ENCODE measurements at places on chromosomes 16 and 17.

DNA sequence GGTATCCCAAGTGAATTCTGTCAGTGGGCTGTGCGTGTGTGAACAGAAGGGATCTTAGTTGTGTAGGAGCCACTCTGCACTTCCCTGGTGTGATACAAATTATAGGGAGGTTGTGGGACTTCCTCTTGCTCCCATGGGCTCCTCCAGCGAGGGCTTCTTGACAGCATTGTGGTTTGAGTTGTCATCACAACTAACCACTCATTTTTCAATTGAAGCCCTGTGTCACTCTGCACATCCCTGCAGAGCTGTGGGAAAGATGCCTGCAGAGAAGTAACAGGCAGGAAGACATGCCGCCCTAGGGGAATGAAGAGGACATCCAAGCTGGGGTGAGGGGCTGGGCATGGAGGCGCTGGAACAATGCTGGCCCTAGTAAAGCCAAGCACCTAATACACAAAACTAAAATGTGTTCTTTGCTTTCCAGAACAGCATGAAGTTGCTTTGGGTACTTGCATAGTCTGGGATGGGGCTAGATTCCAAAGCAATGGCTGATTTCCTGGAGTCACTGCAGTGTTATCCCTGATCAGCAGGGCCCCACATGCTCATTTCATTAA lies 692.5 kb downstream of the TOX3 start:
- no peak for DNase-seq

DNA sequence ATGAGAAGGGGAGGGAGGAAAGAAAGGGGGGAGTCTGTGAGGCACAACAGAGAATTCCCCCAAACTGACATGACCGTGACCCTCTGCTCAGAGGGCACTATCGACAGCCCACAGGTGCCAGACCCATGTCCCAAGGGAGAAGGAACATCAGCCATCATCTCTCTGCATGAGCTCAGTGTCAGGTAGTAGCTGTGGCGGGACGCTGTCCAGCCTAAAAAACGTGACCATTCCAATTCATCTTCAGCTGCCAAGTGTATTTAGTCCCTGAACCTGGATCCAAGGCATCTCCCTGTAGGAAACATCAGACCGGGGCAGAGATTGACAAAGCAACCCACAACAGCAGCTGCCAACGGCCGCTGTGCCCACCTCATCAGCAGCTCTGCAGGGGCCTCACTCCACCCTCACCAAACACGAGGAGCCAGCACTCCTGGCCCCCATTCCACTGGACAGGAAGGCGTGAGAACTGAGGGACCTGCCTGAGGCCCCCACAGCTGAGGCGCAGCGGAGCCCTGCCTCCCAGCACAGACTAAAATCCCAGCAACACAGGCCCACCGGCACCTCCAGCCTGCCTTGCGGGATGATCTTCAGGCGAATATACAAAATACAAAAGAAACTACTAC lies 8.6 kb downstream of the TAF1C start:
- no peak for DNase-seq

- DNase-seq, result no peak
Measured at GRCh38 chr17:30323262-30323894, 10.5 kb downstream of the TMIGD1 start.

DNA sequence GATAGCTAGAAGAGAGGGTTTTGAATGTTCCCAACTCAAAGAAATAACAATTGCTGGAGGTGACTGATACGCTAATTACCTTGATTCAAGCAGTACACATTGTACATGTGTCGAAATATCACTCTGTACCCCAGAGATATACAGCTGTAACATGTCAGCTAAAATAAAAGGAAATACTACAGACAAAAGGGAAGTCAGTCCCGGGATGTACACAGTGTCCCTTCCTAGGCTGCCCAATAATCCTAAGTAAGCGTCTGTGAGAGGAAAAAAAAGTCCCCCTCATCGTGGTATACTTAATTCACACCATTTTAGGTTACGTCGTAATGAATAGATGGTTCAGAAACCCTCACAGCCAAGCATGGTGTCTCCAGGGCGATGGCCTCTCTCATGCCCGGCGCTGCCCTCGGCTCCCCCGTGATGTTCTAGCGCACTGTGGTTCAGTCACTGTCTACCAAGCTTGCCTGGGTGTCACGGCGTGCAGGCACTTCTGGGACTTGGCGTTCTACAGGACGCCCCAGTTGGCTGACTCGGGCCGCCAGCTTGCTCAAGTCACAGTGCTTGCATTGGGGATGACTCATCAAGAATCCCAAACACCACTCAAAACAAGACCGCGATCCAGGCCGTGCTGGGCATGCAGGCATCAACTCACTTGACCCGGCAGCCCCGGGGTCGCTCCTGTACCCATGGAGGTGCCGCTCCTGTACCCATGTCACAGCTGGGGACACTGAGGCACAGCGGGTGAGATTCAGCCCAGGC lies 27.6 kb downstream of the CCDC40 start:
- DNase-seq, result peak; percentile 60

DNA sequence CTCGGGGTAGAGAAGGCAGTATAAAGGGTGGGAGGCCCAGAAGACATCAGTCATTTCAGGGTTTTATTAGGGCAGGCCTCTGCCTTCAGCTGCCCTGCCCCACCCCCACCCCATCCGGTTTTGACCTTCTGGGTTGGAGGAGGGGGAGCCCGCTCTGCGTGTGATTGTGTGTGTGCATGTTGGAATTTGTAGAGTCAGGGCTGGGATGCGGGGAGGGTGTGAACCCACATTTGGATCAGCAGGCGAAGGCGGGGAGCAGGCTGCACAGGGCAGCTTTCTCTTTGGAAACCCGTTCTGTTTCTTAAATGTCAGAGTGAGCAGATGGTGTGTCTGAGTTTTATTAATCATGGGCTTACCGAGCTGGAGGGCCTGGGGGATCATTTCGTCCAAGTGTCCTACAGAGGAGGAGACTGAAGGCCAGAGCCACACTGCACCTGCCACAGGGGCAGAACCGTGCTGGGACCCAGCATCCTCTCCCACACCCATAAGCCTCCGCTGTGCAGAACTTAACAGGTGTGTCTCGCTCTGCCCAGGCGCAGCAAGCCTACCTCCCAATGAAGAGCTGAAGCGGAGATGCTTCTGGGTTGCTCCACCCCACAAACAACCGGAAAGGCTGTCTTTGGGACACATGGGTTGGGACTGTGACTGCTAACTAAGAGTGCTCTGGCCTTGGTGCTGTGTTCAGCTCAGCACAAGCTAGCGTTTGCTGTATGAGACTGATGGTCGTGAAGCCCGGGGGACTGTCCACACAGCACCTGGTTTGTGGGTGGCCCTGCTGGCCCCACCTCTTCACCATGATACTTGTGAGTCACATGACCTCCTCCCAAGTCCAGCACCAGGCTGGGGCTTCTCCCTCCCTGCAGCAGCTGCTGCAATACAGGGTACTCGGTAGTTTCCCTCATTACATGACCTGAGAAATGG lies 70.9 kb upstream of the GSE1 start:
- no peak for DNase-seq

DNA sequence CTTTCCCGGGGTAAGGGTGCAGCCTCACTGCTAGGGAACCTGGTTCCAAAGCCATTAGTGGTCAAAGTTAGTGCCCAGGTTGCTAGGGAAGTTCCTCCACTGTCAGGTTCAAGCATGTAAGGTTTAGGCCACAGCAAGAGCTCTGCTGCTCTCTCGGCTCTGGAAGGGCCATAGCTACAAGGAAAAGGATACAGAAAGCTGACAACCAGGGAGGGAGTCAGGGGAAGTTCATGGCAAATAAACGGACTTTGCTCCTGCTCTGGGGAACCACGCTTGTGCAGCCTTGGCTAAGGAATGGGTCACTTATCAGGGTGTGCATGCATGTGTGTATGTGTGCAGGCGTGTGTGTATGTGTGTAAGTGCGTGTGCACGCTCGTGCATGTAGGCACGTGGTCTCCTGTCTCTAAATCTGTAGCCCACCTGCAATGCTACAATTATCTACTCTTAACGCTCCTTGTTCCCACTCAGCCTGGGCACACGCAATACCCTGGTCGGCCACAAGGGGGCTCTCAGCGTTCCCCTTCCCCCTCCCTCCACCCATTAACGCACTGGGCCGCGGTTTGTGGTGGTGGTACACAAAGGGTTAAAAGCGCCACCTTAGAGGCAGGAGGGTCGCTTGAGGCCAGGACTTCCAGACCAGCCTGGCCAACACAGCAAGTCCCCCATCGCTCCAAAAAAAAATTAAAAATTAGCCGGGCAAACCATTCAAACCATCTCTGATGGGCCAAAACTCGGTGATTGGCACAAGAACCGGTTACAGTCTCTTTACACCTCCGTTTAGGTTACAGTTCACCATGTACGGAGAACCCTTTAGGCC lies 48.4 kb upstream of the KDM8 start:
- DNase-seq, result peak; percentile 40

- no peak for DNase-seq
Measured at GRCh38 chr16:10597187-10597601, 16.8 kb upstream of the EMP2 start.

DNA sequence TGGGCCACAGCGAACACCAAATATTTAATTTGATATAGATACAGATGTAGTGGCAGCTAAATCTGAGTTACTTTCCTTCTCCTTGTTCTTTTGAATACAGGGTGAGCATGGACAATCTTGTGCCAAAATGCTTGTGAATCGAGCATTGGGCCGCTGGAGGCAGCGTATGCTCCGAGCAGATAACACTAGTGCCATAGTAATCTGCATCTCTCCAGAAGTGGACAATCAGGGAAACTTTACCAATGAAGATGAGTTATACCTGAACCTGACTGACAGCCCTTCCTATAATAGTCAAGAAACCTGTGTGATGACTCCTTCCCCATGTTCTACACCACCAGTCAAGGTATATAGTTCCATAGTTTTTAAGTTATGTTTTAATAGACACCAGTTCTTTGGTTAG lies 21.2 kb upstream of the BCAS3 start:
- DNase-seq, result no peak

DNA sequence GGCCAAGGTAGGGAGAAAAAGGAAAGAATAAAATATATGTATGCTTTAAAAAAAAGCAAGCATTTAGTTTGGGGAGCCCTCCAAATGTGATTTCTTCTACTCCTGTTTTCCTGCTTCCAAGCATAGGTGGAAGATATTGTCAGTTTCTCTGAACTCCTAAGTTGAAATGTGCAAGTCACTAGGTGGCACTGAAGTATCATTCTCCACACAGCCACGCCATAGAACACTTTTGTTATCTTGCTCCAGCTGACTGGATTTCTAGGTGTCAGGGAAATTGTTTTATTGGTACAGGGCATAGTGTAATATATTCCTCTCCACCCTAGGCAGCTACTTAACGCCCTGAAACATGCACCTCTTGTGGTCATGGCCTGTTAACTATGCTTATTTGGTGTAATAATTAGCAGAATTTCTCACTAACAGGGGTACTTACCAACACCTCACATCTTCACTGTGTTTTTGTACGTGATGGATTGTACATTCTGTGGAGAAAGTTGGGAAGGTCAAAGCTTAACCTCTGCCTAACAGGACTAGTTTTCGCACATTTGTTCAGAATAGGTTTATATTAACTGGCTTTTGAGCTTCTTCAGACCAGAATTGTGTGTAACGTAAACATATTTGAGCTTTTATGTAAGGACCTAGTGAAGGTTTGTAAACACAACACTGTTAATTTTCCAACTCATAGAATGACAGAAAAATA lies 69.3 kb downstream of the FTO start:
- peak; percentile 73 for DNase-seq

DNA sequence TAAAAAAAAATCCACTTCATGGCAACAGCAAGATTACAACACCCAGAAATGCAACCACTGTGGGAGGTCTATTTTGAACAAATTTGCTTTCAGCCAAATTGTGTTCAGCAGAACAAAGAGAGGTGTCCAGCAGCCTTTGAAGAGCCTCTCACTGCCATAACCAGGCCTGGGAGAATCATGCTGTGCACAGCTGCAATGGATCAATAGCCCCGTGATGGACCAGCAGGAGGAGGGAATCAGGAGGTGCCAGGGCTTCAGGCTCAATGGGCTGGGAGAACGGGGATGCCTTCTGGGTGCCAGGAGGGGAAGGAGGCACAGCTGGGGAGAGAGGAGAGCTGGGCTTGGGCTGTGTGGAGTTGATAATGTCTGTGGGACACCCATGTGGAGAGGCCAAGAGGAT lies 366.2 kb upstream of the EEF2KMT start:
- no peak for DNase-seq

DNA sequence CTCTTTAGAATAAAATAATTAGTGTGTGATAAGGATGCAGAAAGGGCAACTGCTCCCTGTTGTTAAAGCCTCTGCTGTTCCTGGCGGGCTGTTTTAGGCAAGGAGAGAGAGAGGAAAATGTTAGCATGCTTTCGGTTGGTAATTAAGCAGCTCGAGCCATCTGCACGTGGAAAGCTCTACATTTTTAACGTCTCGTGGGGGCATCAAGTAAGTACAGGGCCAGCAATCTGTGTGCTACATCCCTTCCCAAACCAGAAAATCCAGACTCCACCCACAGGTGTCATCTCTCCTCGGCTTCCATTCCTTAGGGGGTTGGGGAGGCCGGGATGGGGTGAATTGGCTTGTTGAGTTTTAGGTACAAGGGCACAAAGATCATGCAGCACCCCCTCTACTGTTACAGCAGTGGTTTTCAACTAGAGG lies 62.4 kb upstream of the MARCHF10 start:
- DNase-seq, result no peak

GRCh38 chr17:45121055-45121454 lies 11.3 kb downstream of the PLCD3 start:
- no peak for DNase-seq

DNA sequence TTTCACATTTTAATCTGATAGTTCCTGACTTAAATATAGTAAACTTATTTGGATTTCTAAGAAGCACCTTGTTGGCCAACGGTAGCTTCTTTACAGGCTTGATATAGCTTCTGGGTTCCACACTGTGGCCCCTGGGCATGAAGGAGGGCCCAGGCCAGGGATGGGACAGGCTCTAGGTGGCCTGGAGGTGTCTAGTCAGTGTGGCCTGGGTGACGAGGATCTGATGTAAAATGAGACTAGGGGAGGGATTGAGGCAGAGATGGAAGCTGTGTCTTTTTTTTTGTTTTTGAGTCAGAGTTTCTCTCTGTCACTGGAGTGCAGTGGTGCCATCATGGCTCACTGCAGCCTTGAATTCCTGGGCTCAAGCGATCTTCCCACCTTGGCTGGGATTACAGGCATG lies 187.0 kb downstream of the PRKCB start:
- no peak for DNase-seq

DNA sequence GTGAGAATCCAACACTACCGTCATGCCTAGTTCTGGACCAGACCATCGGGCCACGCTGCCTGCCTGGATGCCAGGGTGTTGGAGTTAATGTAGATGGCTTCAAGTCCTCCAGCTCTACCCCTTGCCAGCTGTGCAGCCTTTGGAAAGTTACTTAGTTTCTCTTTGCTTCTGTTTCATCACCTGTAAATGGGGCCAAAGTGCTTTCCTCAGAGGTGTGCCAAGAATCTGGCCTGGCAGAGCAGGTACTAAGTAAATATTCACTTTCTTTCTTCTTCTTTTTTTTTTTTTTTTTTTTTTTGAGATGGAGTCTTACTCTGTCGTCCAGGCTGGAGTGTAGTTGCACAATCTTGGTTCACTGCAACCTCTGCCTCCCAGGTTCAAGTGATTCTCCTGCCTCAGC lies 159.5 kb upstream of the RPL38 start:
- DNase-seq, result no peak

GRCh38 chr17:73706428-73706827 lies 62.2 kb upstream of the SDK2 start:
- DNase-seq, result no peak

Data from dermis microvascular lymphatic vessel endothelial cell (primary cell).